ENCODE measurements at places on chromosomes 16 and 17. TPM values are rescaled to one million over a fixed set of nuclear protein-coding genes. Genes with fewer than 3 reads are reported as not detected.

The TLCD3B gene
- 0.58 TPM for total RNA-seq

DNA sequence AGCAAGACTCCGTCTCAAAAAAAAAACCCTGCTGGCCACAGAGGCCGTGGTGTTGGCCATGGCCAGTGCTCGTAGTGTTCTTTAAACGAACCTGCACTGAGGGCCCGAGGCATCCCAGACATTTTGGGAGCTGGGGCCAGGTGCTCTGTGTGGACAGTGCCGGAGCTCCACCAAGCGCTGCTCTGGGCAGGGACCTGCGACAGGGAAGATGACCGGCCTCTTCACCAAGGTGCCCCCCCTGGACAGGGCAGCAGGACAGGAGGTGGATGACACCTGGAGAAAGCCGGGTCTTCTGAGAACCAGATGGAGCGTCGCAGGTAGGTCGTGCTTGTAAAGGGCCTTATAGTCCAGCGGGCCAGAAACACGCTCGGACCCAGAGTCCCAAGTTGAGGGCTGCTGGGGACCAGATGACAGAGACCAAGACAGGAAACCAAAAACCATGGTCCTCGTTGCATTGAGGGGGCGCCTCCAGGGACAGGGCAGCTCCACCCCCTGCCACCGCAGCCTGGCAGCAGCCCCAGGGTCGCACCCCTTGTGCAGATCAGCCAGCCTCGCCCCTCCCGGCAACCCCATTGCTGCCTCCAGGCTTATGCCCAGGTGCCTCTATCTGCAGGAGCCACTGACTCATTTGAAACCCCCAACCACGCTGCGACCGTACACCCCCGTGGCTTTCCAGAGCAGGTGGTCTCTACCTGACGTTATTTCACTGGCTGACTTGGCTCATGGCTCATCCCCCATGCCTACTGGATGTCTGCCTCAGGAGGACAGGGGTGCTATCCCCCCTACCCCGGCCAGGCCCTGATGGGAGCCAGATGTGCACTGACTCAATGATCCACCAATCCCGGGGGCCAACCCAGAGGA, 4.2 kb upstream of the NTN3 start:
- DNase-seq = no peak

- DNase-seq = no peak
Observed at GRCh38 chr17:51010173-51010675, 110.4 kb downstream of the SPAG9 start.

GRCh38 chr17:45355087-45355486, 38.3 kb upstream of the MAP3K14 start:
- no peak for DNase-seq

DNA sequence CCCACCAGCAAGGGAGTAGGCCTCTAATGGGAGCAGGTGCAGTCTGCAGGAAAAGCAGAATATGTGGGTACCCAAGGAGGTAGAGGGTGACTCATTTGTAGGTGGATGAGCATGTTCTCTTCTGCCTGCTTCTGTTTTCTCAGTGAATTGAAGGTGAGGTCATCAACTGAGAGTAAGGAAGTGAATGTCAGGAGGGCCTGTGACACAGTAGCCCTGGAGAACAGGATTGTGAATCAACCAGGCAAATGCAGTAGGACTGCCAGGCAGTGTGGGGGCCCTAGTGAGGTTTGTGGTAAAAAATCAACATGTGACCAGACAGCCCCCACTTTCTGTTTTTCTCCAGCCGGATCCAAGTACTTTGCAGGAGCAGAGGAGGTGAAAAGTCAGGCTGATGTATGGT, 150.5 kb upstream of the SOX9 start:
- DNase-seq = no peak

DNA sequence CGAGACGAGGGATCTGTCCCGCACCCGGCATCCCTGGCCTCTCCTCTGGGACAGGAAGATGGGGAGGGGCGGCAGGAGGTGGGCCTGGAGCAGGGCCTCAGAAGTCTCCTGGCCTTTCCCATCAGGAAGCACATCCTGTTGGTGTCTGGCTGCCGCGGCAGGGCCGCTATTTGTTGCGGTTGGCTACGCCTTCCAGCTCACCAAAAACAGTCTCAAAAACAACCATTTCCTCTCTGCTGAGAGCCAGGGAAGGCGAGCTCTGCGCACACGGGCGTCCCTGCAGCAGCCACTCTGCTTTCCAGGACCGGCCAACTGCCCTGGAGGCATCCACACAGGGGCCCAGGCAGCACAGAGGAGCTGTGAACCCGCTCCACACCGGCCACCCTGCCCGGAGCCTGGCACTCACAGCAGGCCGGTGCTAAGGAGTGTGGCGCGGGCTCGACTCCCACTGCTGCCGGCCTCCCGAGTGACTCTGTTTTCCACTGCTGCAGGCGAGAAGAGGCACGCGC, at the start of gene TMEM204:
TMEM204 (plus strand) TSS at position 224 of the 509 bp plus-strand sequence. CDS start 610 bp downstream, outside the sequence.
- DNase-seq = peak; percentile 66

- no peak for DNase-seq
Observed at GRCh38 chr16:83624429-83625120, 183.2 kb upstream of the HSBP1 start.

GRCh38 chr16:68756239-68756915, 19.3 kb downstream of the CDH1 start:
- DNase-seq = no peak

- DNase-seq = peak; percentile 79
Observed at GRCh38 chr17:81491761-81492160, 20.8 kb downstream of the ACTG1 start.

Measured in SJCRH30 (cell line).